ENCODE measurements at places on chromosomes 11 and 22. TPM values are rescaled to one million over a fixed set of nuclear protein-coding genes. Genes with fewer than 3 reads are reported as not detected.

The SLC17A6 gene
- total RNA-seq, result not detected

The PLEKHB1 gene
- total RNA-seq, result 2.5 TPM

- DNase-seq, result no peak
Measured at GRCh38 chr22:45891471-45891995, 85.4 kb downstream of the WNT7B start.

- DNase-seq, result no peak
Measured at GRCh38 chr22:45455212-45455611, 41.7 kb downstream of the RIBC2 start.

All from ovary (tissue), 10 donors.